Skin of body (tissue), 3 donors: ENCODE measurements at places on chromosomes 4 and X. TPM values are rescaled to one million over a fixed set of nuclear protein-coding genes. Genes with fewer than 3 reads are reported as not detected.

The GRPR gene
- 0.39 TPM for total RNA-seq

The PCDH18 gene
- 118 TPM for total RNA-seq

- DNase-seq = no peak
These were observed 19.1 kb upstream of the DDX3X start for GRCh38 chrX:41314881-41315280.

DNA sequence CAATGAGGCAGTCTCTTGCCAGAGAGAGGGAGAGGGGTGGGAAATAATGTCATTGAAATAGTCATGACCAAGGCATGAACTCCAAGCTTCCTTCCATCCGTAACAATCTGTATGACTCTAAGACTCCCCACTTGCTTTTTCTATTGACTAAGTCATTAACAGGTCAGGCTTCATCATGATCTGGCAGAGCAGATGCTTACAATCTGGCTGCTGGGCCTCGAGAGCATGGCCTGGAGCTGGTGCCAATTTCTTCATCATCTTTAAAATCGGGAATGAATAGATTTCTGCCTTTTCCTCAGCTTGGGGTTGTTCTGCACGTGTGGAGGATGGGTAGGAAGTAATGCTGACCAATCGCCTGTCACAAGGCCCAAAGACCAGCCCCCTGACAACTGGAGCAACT is 280.6 kb upstream of the CLNK start:
- DNase-seq = no peak

DNA sequence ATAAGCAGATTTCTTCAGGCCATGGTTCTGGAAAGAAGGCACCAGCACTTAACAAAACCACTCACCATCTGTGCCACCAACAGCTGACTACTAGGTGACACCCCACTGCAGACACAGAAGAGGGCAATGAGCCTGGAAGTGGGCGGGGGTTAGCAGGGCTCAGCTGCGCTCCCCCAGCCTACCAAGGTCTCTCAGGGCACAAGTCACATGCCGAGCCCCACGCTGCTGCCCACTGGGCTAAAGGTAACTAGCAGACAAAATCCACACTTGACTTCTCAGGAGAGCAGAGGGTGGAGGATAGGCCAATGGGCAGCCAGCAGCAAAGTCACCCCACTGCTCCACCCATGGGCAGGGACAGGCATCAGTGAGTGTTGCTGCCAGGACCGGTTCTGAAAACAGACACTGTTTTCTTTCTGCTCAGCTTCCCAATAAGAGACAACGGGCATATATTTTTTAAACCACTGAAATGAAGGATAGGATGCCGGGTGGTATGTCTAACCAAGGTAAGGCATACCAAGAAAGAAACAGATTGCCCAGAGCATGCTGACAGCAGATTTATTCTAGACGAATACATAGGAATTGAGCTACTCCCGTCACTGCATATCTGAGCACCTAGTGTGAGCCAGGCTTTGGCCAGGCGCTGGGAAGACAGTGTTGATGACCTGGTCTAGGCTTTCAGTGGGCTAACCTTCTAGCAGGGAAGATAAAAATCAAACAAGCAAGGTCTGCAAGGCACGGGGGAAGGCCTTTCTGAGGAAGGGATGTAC is 20.1 kb downstream of the ACSL1 start:
- DNase-seq = no peak
